Activated naive CD8-positive, alpha-beta T cell treated with anti-CD3 and anti-CD28 coated beads, Interleukin-2, amount 50 U/mL, for 24 hours (primary cell): ENCODE measurements at places on chromosomes 13 and 19.

DNA sequence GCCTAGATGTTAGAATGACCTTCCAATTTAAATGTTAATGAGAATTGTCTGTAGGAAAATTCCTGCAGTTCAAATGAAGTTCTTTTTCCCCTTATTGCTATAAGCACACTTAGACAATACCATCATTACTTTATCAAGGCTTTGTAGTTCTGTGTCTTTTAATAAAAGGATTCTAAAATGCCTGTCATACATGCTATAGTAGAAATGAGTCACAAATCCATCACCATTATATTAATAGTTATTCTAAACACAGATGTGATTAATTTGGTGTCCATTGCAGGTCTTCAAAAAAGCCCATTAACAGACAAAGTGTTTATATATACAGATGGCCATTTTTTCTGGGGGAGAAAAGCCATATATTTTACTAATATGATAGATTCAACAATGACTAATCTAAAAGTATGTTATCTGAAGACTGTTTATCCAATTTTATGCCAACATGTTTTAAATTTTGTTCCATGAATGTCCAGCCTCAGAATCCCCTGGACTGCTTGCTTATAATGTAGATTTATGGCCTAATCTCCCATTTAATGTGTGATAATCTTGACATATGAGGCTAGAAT lies 1678.3 kb upstream of the PCDH20 start:
- no peak for DNase-seq

GRCh38 chr13:111027458-111028439 lies 87.4 kb upstream of the ARHGEF7 start:
- no peak for DNase-seq

GRCh38 chr19:18878058-18878797 lies 17.7 kb downstream of the CERS1 start:
- no peak for DNase-seq

DNA sequence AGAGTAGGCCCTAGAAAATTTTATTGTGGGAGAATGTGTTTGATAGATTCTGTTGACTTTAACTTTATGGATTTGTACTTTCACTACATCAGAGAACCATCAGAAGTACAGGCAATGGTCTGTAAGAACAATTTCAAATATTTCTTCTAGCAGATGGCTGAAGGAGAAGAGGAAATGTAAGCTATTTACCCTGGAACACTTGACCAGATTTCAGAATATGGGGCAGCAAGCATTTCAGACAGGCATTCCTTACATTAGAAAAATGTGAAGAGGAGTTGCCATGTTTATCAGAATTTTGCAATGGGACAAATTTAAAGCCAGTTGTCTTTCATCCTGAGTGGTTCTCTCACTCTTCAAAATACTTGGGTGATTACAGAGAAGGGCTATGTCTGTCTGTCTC lies 7.5 kb downstream of the FRY start:
- DNase-seq: no peak

- no peak for DNase-seq
These were observed 1.1 kb upstream of the KCNJ14 start for GRCh38 chr19:48454150-48454730.

DNA sequence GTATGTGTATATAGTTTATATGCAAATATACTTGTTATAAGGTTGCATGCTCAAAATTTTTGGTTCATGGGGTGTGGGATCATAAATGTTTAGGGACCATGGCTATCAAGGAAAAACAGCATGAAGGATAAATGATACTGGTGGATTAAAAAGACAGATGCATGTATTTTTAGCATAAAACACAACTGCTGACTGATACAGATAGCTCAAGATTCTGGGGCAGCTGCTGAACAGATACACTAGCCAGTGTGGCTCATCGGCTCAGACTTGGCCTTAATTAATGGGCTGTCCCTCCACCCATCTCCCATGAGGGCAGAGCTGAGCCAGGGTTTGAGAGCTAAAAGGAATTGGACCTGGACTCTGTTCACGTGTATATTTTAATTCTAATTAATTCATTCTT lies 11.4 kb downstream of the ALOX5AP start:
- no peak for DNase-seq

DNA sequence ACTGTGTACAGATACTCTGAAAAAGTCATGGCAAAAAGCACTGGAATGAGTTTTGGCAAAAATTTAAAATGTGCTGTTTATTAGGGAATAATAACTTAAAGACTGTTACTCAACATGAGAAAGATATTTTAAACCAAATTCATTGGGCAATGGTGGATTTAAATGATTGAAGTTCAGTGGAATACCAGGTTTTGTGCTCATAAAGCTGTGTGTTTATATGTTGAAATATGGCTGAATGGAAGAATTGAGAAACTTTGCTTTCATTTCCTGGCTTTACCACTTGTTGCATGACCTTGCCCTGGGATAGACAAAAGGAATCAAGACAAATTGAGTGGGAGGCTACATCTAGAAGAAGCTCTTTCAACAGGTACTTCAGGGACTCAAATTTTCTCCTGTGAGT lies 246.4 kb downstream of the GPC5 start:
- DNase-seq: no peak

GRCh38 chr13:69681722-69682121 lies 425.9 kb upstream of the ATXN8OS start:
- DNase-seq: no peak

- DNase-seq: no peak
These were observed 10.3 kb upstream of the C5AR2 start for GRCh38 chr19:47321630-47322029.

DNA sequence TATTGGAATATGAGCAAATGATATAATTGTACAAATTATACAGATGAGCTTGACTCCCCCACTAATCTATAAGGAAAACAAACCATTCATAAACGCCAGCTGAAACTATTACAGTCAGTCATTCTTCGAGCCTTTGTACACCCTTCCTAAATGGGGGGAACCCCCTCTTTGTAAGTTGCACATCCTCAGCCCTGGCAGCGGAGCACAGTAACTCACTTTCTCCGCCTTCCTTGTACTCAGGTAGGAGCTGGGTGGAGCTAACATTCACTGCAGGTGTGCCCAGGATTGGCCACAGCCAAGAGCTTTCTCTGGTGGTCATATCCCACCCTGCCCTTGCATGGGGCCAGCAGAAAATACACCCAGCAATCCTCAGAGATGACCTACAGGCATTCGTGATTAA lies 28.6 kb downstream of the PIN1 start:
- DNase-seq: no peak

DNA sequence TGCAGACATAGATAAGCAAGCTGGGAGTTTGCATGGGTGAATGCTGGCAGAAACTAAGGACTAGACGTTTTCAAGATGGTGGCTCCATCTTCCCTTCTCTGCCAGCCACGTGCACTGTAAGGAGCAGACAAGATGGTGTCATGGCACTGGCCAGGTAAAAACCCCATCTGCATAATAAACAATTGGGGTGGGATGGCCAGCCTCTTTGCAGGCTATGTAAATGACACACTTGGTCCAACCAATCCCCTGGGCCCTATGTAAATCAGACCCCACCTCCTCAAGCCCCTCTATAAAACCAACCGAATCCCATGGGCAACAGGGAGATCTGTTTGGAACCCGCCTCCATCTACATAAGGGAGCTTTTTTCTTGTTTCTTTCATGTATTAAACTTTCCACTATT lies 2.4 kb upstream of the OR7A5 start:
- DNase-seq: no peak

DNA sequence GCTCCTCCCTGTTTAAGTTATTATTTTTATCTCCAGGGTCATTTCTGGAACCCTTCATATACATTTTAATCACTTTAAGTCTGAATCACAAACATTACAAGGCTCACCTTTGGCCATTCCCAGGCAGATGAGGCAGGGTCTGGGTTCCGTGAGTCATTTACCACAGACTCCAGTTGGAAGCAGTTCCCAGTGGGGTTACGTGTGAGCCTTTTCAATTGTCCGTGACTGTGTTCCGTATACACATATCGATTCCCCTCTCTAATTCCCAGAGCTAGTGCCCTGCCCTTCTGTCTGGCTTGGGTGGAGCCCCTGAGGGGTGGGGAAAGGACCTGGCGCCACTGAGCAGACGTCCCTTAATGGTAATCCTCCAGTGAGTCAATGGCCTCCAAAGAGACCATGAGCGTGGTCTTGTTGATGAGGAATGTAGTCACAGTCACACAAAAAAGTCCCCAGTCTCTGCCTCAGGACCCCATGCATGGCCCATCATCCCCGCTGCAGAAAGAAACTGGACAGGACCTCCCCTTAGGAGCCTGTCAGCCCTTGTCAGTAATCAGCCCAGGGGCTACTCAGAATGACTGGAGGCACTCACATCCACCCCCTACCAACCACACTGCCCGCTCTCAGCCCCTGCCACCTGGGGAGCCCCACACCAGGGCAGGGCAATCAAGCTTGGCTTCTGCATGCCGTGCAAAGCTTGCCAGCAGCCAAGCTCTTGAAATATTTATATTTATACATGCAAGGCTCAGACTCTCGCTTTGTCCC lies 144.4 kb downstream of the ZIC5 start:
- no peak for DNase-seq

DNA sequence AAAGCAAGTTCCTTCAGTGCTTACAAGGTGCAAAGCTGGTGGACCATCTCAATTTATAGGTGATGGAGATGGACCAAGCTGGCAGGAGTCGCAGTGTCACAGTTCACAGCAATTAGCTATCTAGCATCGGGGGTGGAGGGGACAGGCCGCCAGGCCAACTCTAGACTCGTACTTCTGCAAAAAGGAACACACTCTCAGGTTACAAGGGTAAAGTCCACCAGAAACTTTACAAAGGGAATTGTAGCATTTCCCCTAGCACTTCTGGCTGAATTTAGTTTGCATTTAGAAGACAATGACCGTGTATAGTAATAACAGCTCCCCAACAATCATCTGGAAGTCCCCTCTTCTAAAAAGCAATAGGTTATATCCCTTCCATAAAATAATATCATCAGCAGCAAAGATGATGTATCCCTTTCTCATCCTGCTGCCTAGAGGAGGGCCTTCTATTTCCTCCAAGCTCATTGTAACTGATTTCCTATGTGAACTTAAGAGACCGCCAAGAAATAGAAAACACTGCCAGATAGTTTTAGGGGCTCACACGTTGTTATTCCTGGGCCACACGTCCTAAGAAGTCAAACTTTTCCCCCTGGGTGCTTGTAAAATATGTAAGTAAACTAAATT lies 8.5 kb upstream of the DOCK9 start:
- no peak for DNase-seq

- DNase-seq: no peak
These were observed 104.4 kb downstream of the ZNF486 start for GRCh38 chr19:20271215-20271926.

DNA sequence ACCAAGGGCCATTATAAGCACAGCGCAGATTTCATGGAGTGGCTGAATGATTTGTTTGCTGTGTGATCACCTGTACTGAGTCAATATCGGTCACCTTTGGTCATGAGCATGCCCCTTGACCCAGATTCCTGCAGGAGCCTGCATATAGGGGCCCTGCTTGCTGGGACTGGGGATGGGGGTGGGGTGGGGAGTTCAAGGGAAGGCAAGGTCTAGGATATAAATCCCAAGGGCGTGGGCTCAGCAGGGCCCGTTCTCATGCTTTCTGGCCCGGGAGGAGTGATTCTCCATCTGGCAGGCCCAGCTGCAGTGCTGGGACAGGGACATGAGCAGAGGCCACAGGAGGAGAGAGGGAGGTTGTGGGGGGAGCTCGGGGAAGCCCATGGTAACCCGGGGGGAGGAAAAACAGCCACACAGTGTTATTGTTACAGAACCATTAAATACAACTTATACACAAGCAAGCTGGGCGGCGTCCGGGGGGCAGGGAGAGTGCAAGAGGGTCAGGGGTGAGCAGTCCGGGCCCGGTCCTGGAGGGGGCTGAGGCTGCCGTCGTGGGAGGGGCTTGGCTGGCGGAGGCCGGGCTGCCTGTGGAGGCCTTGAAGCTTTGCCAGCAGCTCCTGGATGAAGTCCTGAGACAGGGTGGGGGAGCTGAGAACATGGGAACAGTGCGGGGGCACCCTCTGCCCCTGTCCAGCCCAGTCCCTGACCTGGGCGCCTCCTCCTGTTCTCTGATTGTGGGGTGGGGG lies 5.2 kb downstream of the PPP1R14A start:
- no peak for DNase-seq

GRCh38 chr19:7869910-7870511 lies 4.2 kb downstream of the PRR36 start:
- peak; percentile 56 for DNase-seq

DNA sequence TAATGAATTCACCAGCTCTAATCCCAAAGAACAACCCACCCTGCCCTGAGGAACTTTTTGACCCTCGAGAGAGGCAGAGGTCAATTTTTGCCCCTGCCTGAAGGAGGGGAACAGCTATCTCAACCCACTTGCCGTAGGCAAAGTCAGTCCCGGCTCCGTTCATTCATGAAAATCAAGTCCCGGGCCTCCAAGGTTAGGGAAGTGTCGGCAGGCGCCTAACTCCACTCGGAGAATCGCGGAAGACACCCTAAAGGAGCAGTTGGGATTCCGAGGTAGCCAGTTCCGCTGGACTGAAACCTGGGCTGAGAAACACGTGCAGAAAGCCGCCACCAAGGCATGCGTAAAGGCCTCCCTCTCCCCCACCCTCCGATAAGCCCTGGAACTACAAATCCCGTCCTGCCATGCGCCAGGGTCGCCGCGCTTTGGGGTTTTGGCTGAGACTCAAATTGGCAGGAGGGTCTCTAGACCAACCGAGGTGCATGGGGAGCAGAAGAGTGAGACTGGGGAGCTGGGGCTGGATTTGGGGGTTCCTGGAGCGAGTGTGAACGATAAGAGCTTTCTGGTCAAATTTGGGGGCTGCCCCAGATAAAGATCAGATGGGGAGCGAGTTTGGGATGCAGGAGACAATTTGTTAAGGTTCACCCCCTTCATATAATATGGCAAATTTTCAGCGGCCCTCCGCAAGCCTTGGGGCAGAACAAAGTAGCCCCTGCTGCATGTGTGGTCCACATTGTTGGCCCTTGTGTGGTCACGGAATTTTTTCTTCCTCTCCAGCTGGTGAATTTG lies at the start of gene TNPO2:
Gene TNPO2, minus strand, starts transcription at position 292 of the 786 bp plus-strand sequence. CDS start 2,955 bp downstream, outside the sequence.
- peak; percentile 78 for DNase-seq

GRCh38 chr13:46830405-46831005 lies 33.5 kb upstream of the ESD start:
- DNase-seq: no peak

DNA sequence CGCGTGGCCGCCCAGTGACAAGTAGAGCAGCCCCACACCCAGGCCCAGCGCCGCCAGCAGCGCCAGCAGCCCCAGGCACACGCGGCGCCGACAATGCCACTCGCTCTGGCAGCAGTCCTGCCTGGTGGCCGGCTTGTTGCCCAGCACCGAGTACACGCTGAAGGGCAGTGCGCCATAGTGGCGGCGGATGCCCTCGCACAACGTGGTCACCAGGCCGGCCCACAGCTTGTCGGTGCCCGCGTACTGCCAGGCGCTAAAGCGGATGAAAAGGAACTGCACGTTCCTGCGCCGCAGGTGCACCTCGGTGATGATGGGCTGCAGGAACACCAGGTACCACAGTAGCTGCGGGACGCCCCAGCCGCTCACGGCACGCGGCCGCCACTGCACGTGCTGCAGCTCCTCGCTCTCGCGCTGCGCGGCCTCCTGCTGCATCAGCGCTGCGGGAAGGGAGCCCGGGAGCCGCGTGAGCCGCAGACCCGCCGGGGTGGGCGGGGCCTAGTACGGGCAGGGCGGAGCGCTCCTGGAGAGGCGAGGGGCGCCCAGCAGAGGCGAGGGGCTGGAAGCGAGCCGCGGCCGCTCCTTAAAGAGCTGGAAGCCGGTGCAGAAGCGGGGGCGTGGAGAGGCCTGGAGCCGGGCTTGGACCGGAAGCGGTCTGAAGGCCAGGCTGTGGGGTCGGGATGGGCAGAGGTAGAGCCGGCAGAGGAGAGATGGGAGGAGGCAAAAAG lies 7.3 kb downstream of the NKPD1 start:
- peak; percentile 41 for DNase-seq

- DNase-seq: no peak
These were observed 550.1 kb downstream of the SLITRK6 start for GRCh38 chr13:85249151-85249550.
